HL-60 (cell line): ENCODE measurements at places on chromosomes 4 and X.

GRCh38 chr4:71558248-71558647 is 219.4 kb downstream of the SLC4A4 start:
- no peak for DNase-seq

- peak; percentile 11 for DNase-seq
Observed at GRCh38 chr4:104901438-104901837, 245.2 kb upstream of the TET2 start.

- no peak for DNase-seq
Observed at GRCh38 chr4:112361181-112361791, 64.1 kb downstream of the ALPK1 start.

- DNase-seq, result peak; percentile 10
Observed at GRCh38 chr4:105605493-105605892, 53.1 kb downstream of the ARHGEF38 start.

GRCh38 chr4:100081491-100081890 is 108.8 kb downstream of the DDIT4L start:
- DNase-seq, result no peak

GRCh38 chr4:20362148-20362547 is 110.4 kb downstream of the SLIT2 start:
- DNase-seq, result no peak

- DNase-seq, result no peak
Observed at GRCh38 chrX:43964936-43965335, 8.3 kb downstream of the NDP start.

- no peak for DNase-seq
Observed at GRCh38 chr4:110130576-110131358, 67.6 kb downstream of the ELOVL6 start.

- no peak for DNase-seq
Observed at GRCh38 chr4:11436673-11437072, 8.0 kb upstream of the HS3ST1 start.

DNA sequence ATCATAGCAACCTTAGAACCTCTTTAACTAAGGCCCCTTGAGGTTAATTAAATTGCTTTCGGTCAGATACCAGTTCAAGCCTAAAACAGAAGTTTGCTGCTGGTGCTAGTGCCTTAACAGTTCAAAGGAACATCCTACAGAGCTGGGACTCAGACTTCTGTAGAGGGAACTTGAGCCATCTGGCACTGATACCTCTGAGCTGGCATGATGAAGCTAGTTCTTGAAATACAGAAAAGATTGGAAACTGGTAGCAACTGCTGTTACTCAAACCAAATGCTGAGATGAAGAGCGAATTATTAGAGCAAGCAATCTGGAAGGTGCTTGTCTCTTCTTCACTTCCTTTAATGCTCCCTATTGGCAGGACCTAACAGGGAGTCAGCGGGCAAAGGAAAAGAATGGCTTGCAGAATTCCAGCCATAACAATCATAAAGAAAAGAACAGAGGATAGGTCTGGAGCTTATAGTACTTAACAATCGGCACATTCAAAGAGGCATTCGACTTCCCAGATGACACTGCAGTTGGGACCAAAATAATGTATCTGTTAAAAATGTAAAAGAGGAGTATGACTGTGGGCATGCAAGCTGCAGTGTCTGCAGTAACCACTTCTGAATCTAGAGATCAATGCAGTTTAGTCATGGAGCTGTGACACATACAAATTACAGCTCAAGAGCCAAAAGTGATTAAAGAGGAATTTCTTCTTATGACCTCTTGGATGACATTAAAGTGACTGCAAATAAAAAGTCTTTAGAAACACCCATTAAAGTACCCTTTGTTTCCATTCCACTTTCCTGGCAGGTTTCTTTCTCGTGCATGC is 298.9 kb downstream of the PDGFC start:
- DNase-seq, result no peak

- DNase-seq, result no peak
Observed at GRCh38 chr4:155952501-155952901, 1.2 kb downstream of the CTSO start.
